ENCODE measurements at places on chromosomes 7 and 10.

DNA sequence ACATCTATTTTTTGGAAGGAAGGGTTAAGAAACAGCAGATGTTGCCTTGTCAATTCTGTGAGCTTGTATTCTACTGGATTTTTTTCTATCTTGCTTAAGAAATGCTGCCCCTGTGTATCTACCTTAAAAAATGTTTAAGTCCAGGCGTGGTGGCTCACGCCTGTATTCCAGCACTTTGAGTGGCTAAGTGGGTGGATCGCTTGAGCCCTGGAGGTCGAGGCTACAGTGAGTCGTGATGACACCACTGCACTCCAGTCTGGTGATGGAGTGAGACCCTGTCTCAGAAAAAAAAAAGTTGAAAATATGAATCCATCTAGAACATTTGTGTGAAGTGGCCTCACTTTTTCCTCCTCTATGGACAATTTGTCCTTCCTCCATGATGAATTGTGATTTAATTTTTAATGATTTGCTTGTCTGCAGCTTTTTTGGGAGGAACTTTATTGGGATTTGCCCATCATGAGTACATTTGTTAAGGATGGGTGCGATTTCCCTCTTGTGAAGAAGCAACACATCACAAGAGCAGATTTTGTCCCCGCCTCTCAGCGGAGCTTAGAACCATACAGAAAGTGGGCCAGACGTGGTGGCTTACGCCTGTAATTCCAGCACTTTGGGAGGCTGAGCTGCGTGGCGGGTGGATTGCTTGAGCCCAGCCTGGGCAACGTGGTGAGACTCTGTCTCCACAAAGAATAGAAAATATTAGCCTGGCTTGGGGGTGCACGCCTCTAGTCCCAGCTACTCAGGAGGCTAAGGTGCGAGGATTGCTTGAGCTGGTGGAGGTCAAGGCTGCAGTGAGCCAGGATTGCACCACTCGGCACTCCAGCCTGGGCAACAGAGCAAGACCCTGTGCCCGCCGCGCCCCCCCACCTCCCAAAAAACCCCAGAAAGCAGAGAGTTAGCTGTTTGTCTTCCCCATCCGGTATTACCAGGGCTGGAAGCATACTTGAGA is 57.7 kb downstream of the DNAJB6 start:
- DNase-seq, result peak; percentile 43

DNA sequence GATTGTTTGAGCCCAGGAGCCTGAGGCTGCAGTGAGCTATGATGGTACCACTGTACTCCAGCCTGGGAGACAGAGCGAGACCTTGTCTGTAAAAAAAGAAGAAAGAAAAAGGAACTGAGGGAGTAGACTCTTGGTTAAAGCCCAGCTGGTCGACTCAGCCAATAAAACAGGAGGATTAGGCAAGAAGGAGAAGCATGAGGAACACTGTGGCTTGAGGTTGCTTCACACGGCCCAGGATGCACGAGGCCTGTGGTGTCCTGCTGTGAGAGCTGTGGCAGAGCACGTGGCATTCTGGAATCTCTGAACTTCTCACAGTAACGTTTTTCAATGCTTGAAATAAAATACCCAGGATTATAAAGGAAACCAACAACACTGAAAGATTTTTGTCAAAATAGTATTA is 93.3 kb downstream of the CUL2 start:
- peak; percentile 74 for DNase-seq

- peak; percentile 40 for DNase-seq
These were observed 180.3 kb upstream of the GRB10 start for GRCh38 chr7:50962962-50963374.

DNA sequence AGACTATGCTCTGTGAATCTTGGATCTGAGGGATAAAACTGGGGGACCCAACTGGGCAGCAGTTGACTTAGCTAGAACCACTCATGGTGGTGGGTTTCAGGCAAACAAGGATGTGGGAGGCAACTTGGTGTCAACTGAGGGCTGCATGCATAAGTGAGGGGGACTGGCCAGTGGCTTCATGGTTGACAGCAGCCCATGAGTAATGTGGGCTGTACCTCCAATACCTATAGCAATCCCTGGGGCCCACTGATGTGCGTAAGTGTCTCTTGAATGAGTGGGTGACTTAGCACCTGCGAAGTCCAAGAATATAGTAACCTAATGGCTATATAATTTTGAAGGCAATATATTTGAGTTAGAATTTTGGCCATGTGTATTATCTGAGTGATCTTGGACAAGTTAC is 13.7 kb upstream of the MAP3K8 start:
- DNase-seq, result no peak

- peak; percentile 86 for DNase-seq
These were observed 44.9 kb downstream of the ANXA8 start for GRCh38 chr10:47438857-47439474.

GRCh38 chr10:114538181-114538906 is 119.7 kb downstream of the ABLIM1 start:
- DNase-seq, result no peak

GRCh38 chr7:139626817-139627216 is 103.3 kb downstream of the CLEC2L start:
- DNase-seq, result no peak

- DNase-seq, result no peak
These were observed 287.5 kb downstream of the GRID1 start for GRCh38 chr10:86079088-86079487.

DNA sequence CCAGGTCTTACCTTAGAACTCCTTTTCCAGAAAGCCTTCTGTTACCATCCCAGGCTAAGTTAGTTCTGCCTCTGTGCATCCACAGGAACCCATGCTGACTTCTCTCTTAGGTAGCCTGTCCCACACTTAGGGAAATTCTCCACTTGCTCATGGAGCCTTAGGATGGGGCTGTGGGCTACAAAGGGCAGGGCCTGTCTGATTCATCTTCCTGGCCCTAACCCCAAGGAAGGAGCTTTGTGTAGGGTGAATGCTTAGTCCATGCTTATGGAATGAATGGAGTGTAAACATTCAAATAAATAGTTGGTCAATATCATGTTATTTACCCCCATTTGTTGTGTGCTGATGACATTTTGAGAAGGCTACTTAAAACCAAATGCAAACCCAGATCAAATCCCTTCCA is 54.7 kb downstream of the EMX2 start:
- peak; percentile 59 for DNase-seq

DNA sequence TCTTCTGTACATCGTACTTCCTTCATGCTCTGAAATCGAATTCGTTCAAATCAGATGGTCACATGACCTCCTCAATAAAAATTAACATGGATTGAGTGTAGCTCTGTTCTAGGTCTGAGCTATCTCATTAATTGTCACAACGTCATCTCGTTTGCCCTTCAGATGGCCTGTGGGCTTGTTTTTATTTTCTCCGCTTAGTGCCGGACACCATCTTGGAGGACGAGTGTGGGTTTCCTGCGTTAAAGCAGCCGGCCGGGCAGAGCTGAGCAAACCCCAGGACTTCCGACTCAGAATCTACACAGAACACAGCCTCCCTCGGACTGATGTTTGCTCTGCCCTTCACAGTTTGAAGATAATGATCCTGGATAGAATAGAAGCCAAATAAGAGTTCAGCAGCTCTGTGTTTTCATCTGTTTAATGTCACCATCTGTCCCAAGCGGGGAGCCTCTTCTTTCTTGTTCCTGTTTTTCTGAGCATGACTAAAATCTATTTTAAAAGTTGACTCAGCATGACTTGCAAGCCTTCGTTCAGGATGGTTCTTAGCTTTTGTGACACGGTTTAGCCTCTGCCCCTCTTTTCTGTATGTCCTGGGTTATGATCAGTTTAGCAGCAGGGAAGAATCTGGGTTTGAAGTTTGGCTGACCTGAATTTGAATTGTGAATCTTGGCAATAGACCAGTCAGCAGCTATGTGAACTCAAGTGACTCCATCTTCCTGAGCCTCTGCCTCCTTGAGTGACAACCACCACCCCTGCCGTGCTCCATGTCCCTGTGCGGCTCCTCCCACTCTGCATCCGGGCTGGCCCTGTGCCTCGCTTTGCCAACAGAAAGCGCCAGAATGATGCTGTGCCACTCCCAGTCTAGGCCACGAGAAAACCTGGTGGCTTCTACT is 30.6 kb upstream of the GALNTL5 start:
- DNase-seq, result no peak

- no peak for DNase-seq
These were observed 161.3 kb downstream of the CUX1 start for GRCh38 chr7:101978683-101979082.

DNA sequence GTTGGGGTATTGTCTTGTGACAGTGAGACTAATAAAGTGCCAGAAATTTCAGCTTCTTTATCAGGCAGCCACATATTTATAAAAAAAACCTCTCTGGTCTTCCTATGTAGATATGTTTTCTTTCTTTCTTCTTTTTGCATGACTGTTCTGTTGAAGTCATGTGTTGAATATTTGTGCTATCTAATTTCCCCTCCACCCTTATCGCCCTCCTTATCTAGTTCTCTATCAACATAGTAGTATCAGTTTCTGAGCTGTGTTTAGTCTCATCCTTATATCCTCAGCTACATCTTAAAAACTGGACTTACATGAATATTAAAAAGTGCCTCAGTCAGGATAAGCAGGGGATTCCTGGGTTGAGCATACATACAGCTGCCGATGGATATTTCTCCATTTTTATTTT is 53.9 kb downstream of the SEMA3D start:
- DNase-seq, result no peak

GRCh38 chr10:77784856-77785255 is 141.7 kb downstream of the DLG5 start:
- DNase-seq, result peak; percentile 93

DNA sequence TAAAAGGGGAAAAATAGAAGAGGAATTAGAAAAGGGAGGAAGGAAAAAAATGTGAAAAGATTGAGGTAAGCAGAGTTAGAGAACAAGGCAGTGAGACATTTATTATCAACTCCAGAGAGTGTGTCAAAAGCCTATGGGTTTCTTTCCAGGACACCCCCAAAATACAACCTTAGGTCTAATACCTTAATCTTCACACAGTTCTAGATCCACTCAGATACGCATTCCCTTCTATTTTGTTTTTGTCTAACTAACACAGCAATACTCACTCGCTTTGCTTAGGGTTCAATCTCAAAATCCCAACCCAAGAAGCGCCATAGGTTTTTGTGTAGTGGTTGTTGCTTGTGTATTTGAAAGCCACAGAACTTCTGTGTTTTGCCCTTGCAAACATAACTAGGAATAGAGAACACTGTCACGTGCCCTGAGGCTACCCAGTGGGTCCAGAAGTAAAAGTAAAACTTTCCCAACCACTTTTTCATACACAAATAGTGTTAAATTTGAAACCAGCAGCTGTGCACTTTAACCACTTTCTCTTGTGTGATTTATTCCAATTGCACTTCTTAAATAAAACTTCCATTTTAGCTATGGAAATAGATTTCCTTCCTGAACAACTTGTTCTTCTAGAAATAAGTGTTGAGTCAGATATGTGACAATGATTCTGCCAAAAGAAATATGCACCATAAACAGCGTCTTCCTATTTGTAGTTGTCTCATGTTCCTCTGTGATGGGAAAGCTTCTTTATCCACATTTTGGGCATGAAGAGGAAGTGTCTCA is 414.7 kb upstream of the GHITM start:
- no peak for DNase-seq

DNA sequence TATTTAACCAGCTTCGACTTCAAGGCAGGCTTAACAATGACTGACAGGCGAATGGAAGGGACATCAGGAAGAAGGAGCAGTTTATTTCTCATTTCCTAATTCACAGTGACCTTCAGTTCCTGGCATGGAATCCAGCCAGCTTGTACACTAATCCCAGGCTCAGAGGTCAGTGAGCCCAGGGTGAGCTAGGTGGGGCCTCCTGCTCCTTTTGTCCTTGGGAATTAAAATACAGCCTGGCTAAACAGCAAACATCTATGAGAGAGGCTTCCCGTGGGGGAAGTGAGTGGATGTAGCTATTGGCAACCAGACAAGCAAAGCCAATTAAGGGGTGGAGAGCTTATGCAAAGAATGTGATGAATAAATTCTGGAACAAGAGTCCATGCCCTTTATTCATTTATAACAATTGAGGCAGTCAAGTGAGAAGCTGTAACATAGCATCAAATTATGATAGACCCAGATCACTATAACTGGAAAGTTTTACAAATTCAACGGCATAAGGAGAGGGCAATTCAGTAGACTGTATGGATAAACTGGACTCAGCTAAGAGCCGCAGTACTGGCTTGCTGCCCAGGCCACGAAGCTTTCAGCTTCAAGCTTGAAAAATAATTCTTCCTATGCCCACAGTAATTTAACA is 57.1 kb downstream of the STK17A start:
- peak; percentile 85 for DNase-seq

DNA sequence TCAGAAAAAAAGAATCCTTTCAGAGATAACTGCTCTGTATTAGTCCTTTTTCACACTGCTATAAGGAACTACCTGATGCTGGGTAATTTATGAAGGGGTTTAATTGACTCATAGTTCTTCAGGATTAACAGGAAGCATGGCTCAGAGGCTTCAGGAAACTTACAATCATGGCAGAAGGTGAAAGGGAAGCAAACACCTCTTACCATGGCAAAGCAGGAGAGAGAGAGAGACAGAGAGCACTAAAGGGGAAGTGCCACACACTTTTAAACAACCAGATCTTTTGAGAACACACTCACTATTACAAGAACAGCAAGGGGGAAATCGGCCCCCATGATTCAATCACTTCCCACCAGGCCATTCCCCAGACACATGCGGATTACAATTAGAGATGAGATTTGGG is 114.2 kb downstream of the TES start:
- no peak for DNase-seq

DNA sequence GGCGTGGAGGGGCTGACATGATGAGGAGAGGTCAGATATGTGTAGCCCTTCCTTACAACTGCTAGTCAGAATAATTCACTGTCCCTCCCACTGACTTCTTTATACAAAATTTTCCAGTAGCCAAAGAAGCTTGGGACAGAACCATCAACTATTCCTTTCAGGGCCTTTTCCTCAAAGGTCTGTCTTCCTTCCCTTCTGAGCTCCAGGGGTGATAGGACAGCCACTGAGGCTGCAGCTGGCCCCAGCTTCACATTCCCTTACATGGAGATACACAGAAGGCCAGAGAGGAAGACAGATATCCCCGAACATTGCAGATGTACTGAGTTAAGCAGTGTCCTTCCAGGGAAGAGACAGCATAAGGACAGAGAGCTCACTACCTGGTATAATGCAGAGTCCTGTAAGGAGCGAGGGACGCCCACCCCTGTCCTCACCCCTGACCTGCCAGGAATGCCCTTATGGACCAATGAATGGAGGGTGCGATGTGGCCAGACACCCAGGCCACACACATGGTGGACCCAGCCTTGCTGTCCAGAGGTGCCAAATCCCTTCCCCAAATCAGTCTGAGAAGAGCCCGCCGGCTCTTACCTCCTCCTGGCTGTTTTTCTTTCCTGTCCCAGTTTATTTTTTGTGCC is 754.7 kb downstream of the GRID1 start:
- no peak for DNase-seq

DNA sequence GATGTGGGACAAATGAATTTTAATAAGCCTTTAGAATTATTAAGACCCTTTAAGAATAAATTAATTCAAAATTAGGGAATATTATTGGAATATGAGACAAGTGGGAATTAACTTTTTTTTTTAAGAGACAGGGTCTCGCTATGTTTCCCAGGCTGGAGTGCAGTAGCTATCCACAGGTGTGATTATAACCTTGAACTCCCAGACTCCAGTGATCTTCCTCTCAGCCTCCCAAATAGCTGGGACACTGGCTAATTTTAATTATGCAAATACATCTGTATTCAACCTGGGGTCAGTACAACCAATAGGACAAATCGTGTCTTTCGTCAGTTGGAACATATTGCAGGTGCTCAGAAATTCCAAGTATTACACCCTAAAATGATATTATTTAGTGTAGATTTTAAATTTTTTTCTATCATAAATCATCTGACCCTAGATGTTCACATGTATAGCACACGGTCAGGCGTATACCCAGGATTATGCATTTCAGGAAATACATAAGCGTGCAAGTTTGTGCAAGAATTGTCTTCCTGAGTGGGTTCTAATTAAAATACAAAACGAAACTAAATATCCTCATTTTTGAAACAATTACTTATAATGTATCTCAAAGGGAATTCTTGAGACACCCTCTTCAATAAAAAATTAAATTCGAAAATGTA is 1.2 kb downstream of the NT5C3A start:
- DNase-seq, result no peak

Measured in iris pigment epithelial cell (primary cell).